Thyroid gland (tissue), 4 donors: ENCODE measurements at places on chromosomes 6 and 20. TPM values are rescaled to one million over a fixed set of nuclear protein-coding genes. Genes with fewer than 3 reads are reported as not detected.
A peak's percentile ranks its signal among the peaks of the same experiment; 100 is the strongest.

Gene SLC35D3
- total RNA-seq, result not detected

Gene DYNLT2
- 2.1 TPM for total RNA-seq

- no peaks in the 10 kb centered on the region for H3K36me3 ChIP-seq
- no peak overlapping the region for H3K27ac ChIP-seq
- DNase-seq, result no peak
- H3K4me1 ChIP-seq, result peaks cover 14% of the 10 kb centered on the region
- H3K27me3 ChIP-seq, result no peaks in the 10 kb centered on the region
Measured at GRCh38 chr6:44737341-44737740, 349.8 kb downstream of the CDC5L start.

DNA sequence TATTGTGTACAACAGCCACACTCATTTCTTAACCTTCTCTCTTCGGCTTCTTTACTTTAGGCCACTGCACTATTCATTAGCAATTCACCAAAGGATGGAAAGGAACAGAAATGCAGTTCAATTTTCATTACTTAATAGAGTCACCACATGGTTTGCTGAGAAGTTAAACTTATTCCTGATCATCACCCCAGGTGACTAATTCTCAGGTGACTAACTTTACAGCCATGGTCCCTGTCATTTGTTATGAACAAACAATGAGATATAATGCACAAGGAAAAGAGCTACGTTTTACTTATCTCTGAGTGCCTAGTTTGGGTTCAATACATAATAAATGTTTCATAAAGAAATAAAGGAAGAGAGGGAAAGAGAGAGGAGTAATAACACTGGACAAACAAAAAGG, 45.8 kb upstream of the DST start:
- peaks cover 3% of the 10 kb centered on the region for H3K4me1 ChIP-seq
- no peaks in the 10 kb centered on the region for H3K36me3 ChIP-seq
- H3K4me3 ChIP-seq, result no peak overlapping the region
- H3K27ac ChIP-seq, result no peak overlapping the region
- DNase-seq, result no peak

GRCh38 chr6:168322966-168323365, 3.4 kb upstream of the DACT2 start:
- no peaks in the 10 kb centered on the region for H3K27me3 ChIP-seq
- no peaks in the 10 kb centered on the region for H3K36me3 ChIP-seq
- no peaks in the 10 kb centered on the region for H3K4me1 ChIP-seq
- DNase-seq, result no peak

- H3K36me3 ChIP-seq, result no peaks in the 10 kb centered on the region
- no peaks in the 10 kb centered on the region for H3K4me1 ChIP-seq
- no peak overlapping the region for H3K27ac ChIP-seq
- H3K4me3 ChIP-seq, result no peak overlapping the region
Measured at GRCh38 chr6:125966569-125966968, 10.0 kb downstream of the HINT3 start.

GRCh38 chr6:139743664-139744437, 369.4 kb upstream of the CITED2 start:
- DNase-seq, result no peak
- no peaks in the 10 kb centered on the region for H3K36me3 ChIP-seq
- H3K4me3 ChIP-seq, result no peak overlapping the region
- H3K27ac ChIP-seq, result peak overlapping the region; percentile 79
- H3K4me1 ChIP-seq, result peaks cover 33% of the 10 kb centered on the region
- no peaks in the 10 kb centered on the region for H3K27me3 ChIP-seq

DNA sequence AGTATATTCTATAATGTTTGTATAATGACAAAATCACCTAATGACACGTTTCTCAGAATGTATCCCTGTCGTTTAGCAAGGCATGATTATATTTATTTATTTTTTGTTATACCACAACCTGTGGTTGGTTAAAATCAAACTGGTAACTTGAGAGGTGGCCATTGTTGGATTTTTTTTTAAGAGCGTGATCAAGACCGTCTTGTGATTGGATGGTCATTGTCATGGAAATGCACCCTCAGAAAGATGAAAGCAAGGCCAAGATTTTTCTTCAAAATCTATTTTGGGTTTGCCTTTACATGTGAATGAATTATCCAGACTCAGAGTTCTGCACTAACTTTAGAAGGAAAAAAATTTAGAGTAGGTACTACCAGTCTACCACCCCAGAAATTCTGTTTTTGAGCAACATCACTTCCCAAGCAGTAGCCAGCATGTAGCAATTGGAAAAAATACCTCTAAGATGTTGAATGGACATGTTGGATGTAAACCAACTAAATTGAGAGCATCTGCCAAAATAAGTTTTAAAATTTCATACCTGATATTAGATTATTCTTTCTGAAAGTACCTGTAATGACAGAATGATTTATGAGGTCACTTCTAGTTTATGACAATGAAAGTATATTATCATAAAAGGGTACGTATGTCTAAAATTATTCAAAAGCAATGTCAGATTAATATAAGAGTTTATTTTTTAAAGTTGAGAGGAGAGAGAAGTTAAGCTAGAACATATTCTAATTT, 50.8 kb downstream of the NCOA7 start:
- DNase-seq, result no peak
- no peaks in the 10 kb centered on the region for H3K36me3 ChIP-seq
- H3K4me1 ChIP-seq, result no peaks in the 10 kb centered on the region
- H3K27me3 ChIP-seq, result no peaks in the 10 kb centered on the region
- H3K4me3 ChIP-seq, result no peak overlapping the region
- no peak overlapping the region for H3K27ac ChIP-seq

DNA sequence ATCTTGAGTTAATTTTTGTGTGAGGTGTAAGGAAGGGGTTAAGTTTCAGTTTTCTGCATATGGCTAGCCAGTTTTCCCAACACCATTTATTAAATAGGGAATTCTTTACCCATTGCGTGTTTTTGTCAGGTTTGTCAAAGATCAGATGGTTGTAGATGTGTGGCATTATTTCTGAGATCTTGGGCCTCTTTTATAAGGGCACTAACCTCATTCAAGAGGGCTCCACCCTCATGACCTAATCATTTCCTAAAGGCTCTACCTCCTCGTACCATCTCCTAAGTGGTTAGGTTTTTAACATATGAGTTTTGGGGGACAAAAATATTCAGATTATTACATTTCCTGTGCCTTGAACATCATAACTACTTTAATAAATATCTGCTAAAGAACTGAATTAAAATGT, 510.9 kb downstream of the UTRN start:
- H3K4me1 ChIP-seq, result no peaks in the 10 kb centered on the region
- no peaks in the 10 kb centered on the region for H3K36me3 ChIP-seq
- no peaks in the 10 kb centered on the region for H3K27me3 ChIP-seq
- no peak overlapping the region for H3K4me3 ChIP-seq
- DNase-seq, result no peak
